ENCODE measurements at places on chromosomes 1 and 21. TPM values are rescaled to one million over a fixed set of nuclear protein-coding genes. Genes with fewer than 3 reads are reported as not detected.

DNA sequence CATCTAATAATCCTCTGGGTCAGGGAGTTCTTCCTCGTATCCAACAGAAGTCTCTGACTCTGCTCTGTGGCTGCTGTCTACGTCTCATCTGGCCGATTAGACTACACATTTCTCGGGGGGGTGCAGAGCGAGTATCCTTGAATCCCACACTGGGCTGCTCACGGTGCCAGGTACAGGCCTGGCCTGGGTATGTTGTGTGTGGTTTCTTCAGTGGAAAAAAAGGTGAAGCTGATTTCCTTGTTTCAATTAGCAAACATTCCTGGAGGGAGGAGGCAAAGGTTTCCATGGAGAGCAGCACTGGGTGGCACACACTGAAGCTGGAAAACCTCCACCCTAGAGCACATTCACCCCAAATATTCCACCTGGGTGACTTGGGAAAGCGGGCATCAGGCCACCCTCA lies 2.0 kb upstream of the RAB7B start:
- peak; percentile 38 for DNase-seq

DNA sequence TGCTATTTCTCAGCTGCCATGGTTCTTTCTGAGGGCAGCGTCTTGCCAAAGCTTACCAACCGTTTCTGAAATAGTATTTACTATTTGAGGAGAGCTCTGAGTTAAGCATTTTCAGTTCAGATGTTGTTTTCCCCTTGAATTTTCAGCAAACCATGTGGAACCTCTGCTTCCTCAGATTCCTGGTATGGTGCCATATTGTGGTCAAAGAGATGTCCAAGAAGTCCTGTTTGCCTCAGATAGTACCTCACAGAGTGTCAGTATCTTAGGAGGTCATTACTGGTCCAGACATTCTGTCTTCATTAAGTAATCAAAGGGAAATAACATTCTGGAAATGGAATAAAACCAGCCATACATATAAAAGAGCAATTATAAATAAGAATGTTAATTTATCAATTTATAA lies 36.6 kb downstream of the VANGL2 start:
- DNase-seq, result no peak

The C1orf141 gene
- not detected for total RNA-seq

- DNase-seq, result no peak
Observed at GRCh38 chr1:63679076-63679475, 85.9 kb downstream of the PGM1 start.

DNA sequence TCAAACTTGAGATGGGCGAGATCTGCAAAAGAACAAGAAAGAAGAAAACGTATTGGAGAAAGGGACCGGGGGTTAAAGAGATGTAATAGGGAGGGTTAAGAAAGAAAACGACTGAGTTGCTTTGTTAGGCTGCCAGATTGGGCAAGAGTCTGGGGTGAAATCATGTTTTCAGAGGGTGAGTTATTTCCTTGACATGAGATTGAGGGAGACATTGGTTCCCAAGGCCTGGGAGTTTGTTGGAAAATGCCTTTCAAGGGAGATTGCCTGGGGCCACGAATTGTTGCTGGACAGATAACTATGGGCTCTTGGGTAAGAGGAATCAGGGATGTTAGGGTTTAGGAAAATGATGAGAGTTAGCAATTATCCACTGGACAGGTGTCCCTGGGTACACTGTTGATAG lies 776 bp upstream of the CADM3 start:
- DNase-seq, result no peak

The SSBP3 gene
- total RNA-seq, result 26.4 TPM

- DNase-seq, result no peak
Observed at GRCh38 chr1:53511933-53512806, 53.0 kb downstream of the DMRTB1 start.

DNA sequence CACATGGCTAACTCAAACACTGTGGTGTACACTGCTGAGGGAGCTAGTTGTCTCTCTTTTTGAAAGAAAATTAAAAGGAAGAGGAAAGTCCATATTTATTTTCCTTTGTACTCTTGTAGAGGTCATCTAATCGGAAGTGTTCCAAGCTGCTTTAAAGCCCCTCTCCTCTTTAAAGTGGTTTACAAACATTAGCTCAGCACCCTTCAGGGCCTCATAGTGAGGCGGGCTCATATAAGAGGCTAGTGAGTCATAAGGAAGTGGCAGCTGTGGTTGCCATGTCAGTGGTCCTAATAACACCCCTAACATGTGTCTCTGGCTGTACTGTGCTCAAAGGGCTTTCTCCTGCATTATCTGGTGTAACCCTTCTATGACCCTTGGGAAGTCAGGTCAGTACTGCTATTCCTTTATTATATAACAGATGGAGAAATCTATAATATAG lies 104.4 kb upstream of the SERBP1 start:
- no peak for DNase-seq

- no peak for DNase-seq
Observed at GRCh38 chr1:83905315-83905907, 93.5 kb downstream of the TTLL7 start.

DNA sequence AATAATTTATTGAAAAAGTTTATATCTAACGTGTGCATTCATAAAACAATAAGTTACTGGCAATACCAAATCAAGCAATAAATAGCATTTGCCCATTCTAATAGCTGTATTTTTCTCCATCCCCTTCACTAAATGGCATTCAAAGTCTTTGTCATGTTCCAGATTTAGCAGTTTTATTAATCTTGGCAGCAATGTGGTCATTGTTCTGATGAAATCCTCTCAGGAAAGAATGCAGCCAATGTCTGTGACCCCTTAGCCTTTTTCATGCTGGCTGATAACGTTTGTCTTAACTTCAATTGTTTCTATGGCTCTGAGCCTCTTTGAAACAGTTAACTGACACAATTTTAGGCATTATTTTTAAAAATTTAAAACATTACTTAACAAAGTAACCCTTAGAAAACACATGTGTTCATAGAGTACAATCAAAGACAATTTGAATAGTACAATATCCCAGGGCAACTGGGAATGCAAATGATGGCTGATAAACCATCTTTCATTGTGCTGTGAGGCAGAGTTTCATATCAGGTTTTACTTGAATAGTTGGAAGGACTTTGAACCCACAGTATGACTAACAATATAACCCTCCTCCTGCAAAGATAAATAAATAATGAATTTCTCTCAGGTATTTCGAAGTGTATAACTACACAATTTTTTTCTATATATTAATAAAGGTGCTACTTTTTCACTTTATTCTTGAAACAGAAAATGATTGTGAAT lies 217.5 kb downstream of the LRRIQ3 start:
- no peak for DNase-seq

DNA sequence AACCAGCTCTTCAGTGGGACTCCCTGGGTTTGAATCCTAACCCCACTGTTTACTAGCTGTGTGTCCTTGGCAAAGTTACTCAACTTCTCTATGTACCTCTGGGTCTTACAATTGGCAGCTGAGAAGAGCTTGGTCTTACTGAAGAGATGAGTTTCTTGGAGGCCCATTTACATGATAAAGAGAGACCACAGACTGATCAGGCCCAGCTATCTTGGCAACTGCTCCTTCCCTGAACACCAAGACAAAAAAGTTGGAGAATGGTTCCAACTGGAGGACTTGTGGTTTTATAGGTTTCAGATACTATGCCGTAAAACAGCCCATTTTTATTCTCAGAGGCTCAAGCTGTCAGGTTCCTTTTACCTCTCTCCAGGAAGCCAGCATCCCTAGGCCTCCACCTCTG lies 24.8 kb upstream of the CNIH3 start:
- no peak for DNase-seq

DNA sequence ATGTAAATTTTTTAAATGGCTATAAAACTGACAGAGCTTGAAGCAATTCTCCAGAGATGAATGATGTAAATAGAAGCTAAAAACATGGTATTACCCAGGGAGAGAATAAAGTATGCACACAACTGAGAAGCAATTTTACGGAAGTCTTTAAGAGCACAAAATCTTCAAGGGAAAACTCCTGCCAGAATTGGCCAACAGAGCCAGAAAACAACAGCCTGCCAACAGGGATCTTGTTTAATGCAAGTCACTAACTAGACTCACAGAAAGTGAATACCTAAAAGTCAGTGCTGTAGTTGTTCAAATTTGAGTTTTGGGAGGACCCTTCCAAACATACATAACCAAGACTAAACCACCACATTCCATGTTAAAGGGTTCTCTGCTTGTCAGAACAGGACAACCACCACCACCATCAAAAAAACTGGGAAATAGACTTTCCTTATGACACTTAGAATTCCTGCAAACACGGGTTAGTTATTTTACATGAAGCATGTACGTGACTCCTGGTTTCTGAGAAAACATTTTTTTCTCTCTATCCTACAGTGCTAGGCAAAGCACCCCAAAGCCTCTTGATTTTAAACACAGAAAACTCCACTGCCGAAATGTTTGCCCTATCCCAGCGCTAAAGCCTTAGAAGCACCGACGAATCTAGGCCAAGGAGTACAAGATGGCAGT lies 1.6 kb downstream of the EPS15 start:
- DNase-seq, result no peak

- DNase-seq, result no peak
Observed at GRCh38 chr1:164614316-164614715, 55.3 kb downstream of the PBX1 start.

GRCh38 chr1:2416403-2416802 lies 4.0 kb upstream of the PEX10 start:
- DNase-seq, result no peak

The CLCNKA gene
- not detected for total RNA-seq

The SCCPDH gene
- total RNA-seq, result 11.2 TPM

Data from suprapubic skin (tissue), 4 donors.